NCI-H2029 treated with DMSO at 0.1 percent for 48 hours (cell line): ENCODE measurements at places on chromosomes 6 and 20.
A peak's percentile ranks its signal among the peaks of the same experiment; 100 is the strongest.

- DNase-seq = no peak
Measured at GRCh38 chr6:100112855-100113508, 119.0 kb upstream of the MCHR2 start.

DNA sequence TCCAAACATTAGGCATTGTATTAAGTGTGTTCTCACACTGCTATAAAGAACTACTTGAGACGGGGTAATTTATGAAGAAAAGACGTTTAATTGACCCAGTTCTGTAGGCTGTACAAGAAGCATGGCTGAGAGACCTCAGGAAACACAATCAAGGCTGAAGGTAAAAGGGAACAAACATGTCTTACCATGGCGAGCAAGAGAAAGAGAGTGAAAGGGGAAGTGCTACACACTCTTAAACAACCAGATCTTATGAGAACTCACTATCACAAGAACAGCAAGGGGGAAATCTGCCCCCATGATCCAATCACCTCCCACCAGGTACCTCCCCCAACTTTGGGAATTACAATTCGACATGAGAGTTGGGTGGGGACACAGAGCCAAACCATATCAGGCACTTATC, 86.6 kb upstream of the TOP1 start:
- no peak for DNase-seq

- DNase-seq = no peak
Measured at GRCh38 chr6:158461954-158462353, 97.9 kb upstream of the TMEM181 start.

GRCh38 chr6:116616737-116617053, 416 bp downstream of the RSPH4A start:
- peak; percentile 99 for DNase-seq

DNA sequence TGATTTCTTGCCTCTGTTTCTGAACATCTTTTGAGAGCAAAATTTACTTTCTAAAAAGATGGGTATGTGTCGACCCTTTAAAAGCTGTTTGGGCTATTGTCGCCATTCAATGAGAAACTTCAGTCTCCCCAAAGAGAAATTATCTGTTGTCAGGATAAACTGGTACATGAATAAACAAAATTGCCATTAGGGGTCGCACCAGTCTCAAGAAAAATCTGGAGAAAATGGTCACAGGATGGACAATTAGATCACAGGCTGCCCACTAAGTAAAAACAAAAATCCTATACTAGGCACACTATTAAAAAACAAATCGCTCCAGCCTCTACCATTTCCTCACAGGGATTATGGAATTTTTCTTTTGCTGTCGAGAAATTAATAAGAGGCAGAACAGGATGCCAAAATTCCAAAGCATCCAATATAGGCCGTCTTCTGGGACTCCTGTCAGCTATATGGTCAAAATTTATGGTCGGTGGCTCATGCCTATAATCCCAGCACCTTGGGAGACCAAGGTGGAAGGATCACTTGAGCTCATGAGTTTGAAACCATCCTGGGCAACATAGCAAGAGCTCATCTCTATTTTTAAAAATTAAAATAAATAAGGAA, 5.5 kb upstream of the HLA-E start:
- DNase-seq = peak; percentile 28

DNA sequence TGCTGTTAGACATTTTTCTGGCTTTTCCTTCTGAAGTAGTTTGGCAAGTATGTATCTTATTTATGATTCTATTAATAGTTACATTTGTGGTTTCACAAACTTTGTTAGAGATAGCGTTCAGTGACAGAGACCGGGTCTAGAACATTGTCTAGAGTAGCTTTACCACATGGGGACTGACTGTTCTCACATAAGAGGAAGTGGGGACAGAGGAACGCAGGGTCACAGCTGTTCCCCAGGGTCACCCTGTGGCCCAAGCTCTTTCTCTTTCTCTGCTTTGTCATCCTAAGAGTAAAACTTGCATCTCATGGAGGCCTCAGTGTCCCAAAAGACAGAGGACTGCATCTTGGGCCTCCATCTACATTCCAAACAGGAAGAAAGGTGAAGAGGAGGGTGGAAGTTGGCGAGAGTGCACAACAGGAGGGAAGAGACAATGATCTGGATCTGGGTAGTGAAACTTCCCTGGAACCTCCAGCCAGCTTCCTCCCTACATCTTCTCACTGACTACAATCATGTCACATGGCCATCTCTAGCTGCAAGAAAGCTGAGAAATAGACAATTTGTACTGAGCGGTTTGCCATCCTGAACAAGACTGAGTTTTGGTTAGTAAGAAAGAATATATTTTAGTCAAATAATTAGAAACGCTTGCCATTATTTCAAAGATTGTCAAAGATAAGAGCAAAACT, 645.8 kb upstream of the ARID1B start:
- DNase-seq = no peak

- no peak for DNase-seq
Measured at GRCh38 chr20:13447385-13448180, 191.1 kb downstream of the TASP1 start.

DNA sequence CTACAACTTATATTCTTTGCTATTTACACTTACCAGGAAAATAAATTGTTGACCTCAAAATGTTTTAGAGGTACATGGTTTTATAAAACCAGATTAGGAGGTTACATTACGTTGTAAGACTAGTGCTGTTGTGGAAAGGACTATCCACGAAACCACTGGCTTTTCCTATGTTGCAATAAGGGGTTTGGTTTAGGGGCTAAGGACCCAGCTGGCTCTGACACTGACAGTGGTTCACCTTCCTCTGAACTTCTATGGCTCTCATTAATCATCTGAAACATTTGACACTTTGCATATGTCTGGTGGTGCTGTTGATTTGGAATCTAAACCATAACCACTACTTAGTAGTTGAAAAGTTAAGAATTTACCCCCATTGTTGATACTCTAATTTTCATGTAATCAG, 186.7 kb downstream of the NKAIN2 start:
- DNase-seq = no peak

- DNase-seq = no peak
Measured at GRCh38 chr6:12801141-12801540, 84.6 kb downstream of the PHACTR1 start.

GRCh38 chr6:6635869-6636268, 47.3 kb downstream of the LY86 start:
- no peak for DNase-seq

GRCh38 chr6:151493804-151494234, at the start of gene CCDC170:
TSS of gene CCDC170 (plus strand) at chr6:151494017. CDS start at chr6:151494129, 112 bp downstream.
- no peak for DNase-seq

DNA sequence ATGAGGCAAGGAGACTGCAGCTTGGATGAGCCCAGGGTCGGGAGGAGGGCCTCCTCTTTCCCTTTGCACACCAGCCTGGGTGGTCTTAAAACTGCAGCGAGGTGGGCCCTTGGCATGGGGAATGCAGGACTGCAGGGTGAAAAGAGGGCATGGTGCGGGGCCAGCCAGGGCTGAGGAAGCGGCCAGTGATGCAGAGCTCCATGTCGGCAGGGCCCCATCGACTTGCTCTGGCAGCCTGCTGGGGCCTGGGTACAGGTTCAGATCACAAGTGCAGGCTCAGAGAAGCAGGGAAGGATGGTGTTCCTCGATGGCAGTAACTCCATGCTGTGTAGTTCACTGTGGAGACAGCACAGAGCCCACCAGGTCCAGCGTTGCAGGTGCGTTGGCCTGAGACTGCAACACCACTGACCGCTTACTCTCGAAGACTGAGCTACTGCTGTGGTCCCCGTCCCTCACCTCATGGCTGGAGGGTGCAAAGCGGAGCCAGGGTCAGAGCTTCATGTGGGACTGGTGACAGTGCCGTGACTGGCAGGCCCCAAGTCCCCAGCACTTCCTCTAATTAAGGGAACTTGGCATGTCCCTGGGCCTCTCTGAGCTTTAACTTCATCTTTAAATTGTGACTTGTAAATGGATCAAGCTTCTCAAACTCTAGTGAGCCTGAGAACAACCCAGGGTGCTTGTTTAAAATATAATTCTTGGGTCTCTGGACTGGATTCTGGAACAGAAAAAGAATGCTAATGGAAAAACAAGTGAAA, 223.2 kb downstream of the SYNDIG1 start:
- no peak for DNase-seq

DNA sequence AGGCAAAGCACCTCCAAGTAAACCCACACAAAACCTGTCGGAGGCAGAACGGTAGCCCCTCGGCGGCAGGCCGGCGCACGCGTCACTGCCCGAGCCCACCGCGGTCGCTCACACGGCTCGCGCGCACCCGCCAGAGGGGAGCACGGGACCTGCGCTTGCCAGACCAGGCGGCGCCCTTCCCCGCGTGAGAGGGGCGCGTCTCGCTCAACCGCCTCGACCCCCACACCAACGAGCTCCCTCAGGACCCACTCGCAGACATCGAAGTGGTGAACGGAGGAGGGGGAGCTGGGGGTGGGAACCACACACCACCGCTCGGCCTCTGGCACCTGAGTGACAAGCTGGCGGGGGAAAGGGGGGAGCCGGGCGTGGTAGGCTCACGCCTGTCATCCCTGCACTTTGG, 1513.4 kb upstream of the DEFB115 start:
- no peak for DNase-seq

GRCh38 chr20:51535075-51535386, 7.5 kb downstream of the NFATC2 start:
- DNase-seq = no peak

DNA sequence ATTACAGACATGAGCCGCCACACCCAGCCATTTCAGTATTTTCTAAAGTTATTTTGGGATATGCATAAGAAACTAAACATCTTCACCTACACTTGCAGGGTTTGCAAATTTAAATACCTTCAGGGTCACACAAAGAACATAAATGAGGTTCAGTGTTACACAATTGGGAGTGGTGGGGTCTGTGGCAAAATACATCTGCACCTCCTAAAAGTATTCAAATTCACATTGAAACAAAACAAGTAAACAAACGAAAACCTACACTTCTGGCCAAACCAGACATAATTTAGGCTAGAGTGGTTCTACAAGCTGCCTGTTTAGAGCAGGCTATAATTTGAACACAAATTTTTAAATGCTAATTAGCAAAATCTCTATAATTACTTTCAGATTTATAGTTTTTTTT, 34.6 kb downstream of the MAPK14 start:
- no peak for DNase-seq

- no peak for DNase-seq
Measured at GRCh38 chr6:105806486-105806920, 279.6 kb upstream of the PRDM1 start.

DNA sequence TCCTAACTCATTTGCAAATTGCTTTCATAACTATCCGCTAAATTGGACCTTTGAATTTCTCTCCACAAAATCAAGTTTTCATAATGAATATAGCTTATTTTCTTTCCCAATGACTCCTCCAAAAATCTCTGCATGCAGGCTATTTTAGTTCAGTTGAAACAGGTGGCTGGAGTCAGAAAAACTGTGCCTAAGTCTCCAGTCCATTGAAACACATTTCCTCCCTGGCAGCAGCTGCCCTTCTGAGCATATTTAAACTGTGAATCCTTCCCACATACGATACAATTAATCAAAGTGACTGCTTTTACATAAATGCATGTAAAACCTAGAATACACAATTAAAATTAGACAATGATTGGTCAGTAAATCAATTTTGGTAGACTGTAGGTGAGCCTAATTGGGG, 344.6 kb upstream of the MARCKS start:
- DNase-seq = no peak

GRCh38 chr20:31842471-31843157, 2.8 kb downstream of the FOXS1 start:
- DNase-seq = no peak

DNA sequence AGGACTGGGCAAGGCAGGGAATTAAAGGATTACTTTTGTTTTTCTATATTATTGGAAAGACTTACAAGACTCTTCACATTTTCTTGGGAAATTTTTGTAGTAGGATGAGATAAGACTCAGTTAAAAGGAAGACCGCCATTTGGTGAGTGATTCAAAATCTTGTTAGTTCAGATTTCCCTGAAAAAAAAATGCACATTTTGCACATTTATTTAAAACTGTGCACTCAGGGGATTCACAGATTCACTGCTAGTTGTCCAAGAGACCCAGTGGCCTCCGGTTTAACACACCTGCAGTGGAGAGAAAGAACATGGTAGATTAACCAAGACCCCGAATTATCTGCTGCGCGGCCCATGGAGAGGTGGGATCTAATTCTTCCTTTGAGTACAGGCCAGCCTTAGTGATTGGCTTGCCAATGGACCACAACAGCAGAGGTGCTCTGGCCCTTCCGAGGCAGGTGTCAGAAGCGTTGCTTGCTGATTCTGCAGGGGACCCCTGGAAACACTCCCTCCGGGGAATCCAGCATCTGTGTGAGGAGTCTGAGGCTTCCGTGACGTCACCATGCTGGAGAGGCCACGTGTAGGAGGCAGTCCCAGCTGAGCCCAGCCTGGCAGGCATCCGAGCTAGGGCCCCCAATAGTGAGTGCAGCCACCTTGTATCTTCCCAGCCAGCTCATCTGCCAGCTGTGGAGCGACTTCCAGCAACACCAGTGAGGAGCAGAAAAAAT, 68.9 kb downstream of the ZNF217 start:
- DNase-seq = no peak

- no peak for DNase-seq
Measured at GRCh38 chr6:47932575-47932974, 150.7 kb downstream of the OPN5 start.

- no peak for DNase-seq
Measured at GRCh38 chr20:43849496-43850186, 65.0 kb upstream of the TOX2 start.

GRCh38 chr6:15769511-15770018, 106.7 kb upstream of the DTNBP1 start:
- DNase-seq = no peak

GRCh38 chr20:56368351-56369134, 9.8 kb downstream of the FAM210B start:
- DNase-seq = no peak

DNA sequence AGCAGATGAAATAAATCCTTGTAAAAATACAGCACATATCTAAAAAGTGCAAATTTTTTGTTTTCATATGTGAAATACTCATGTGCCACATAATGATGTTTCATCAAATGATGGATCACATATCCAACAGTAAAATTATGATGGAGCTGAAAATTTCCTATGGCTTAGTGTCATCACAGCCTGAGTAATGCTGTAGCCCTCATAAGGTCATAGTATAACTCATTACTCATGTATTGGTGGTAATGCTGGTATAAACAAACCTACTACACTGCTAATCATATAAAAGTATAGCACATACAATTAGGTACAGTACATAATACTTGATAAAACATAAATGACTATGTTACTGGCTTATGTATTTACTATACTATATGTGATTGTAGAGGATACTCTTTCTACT, 12.9 kb downstream of the TSPYL1 start:
- no peak for DNase-seq
